GM12865 (cell line): ENCODE measurements at places on chromosomes 3 and 15.

DNA sequence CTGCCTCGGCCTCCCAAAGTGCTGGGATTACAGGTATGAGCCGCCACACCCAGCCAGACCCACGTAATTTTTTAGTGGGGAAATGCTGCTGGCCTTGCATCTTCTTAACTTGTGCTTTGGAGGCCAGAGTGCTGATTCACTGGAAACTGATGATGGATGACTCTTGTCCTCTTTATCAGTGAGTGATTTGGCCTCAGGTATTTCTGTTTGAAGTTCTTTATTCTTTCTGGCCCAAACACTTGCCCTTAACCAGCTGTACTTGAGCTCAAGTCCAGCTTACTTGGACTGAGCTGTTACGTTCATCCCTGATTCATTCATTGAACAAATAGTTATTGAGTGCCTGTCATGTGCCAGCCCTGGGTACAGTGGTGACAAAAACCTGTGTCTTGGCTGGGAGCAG lies 4.2 kb downstream of the PTPN23 start:
- DNase-seq = no peak

DNA sequence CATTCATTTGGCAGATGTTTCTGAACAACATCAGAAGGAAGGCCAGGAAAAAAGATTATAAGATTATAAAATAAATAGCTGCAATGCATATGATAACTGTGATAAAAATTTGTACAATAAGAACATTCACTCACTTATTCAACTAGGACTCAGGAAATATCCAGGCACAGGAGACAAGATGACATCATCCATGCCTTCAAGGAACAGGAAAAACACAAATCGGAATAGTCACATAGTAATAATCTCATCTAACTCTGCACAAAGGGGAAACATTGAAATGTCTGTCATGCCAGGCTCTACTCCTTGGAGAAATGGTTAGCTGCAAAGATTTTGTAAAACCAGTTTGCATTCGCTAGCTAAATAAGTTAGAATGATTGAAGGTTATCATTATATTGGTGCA lies 233.5 kb upstream of the AGTR1 start:
- DNase-seq = no peak

DNA sequence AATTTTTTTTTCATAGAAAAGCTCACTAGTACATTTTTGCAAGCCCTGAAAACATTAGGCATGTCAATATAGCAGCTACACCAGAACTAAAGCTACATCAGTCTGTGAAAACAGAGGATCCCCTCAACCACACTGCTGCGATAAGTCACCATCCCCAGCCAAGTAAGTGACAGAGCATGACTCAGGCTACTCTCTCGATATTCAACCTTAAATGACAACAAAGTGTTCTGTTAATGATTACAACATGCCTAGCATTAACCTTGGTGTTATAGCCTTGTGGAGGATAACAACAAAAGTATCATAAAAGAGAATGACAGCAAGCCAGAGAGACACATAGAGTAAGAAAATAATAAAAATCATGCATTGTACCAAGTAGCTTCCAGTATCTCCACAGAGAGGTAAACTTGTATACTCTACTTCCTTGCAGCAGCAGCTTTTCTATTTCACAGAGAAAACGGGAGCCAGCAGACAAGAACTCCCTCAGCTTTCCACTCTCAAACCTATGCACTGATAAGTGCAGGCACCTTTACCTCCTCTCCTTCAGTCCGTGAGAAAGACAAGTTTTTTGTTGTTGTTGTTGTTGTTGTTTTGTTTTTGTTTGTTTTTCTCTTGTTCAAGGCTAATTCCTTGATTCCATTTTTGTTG lies 76.6 kb downstream of the GBE1 start:
- DNase-seq = no peak

GRCh38 chr3:98884675-98885371 lies 16.7 kb downstream of the DCBLD2 start:
- no peak for DNase-seq

DNA sequence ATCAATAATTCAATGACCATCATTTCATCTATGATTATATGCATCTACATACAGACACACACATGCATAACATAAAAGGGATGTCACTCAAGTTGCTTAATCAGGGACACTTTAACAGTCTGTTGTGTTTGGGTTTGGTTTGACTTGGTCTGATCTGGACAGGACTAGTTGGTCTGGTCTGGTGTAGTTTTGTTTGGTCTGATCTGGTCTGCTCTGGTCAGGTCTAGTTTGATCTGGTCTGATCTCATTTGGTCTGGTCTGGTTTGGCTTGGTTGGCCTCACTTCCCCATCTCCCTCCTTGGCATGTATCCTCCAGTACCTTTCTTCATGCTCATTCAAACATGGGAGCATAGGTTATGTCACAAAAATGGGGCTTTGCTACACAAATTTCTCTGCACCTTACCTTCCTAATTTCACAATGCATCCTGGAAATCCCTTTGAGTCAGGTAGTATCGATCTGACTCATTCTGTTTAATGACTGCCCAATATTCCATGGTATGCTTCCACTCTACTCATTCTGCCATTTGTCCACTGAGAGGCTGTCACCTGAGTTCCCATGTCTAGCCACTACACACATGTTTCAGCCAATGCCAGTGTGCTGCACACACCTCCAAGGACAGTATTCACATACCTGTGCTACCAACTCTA lies 73.0 kb upstream of the TPM1 start:
- DNase-seq = no peak

DNA sequence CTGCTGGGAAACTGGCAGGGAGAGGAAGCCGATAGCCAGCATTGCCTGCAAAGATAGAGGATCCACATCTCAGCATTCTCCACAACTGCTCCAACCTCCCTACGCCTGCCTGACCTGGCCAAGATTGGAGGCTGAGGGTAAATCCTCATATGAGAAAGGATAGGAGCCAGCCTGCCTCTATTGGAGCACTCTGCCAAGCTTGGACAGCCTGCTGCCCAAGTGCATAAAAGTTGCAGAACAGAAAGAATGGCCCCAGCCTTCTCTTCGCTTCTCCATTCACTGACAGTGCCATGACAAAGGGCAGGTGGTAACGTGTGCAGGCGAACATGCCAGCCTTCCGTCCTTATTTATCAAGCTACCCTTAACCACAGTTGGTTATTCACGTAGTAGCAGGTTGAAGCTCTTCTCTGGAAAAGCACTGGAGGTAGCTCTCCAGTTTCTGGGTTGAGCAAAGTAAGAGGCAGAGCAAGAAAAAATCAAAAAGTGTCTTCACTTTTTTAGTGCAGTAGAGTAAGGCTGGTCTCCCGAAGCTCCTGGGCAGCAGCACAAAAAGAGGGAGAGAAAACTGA lies 4.3 kb downstream of the BMF start:
- no peak for DNase-seq

GRCh38 chr15:52668133-52668532 lies 11.1 kb downstream of the ATOSA start:
- no peak for DNase-seq

- DNase-seq = no peak
Measured at GRCh38 chr3:186057594-186057993, 51.3 kb downstream of the ETV5 start.

DNA sequence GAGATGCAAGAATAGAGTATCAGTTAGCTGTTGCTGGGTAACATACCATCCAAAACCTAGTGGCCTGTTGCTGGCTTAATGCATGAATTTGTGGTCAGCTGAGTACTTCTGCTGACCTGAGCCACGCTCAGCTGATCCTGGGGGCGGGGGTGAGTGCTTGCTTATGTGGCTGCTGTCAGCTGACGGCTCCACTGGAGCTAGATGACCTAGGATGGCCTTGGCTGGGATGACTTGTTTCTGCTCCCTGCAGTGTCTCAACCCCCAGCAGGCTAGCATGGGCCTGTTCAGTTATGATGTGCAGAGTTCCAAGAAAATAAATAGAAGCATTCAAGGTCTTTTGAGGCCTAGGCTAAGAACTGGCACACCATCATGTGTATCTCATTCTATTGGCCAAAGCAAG lies 63.9 kb downstream of the FBLN2 start:
- no peak for DNase-seq
